Mucosa of descending colon (tissue), 3 donors: ENCODE measurements at places on chromosomes 4 and X. TPM values are rescaled to one million over a fixed set of nuclear protein-coding genes. Genes with fewer than 3 reads are reported as not detected.

PRRG1 gene
- total RNA-seq: 11.1 TPM

FRAS1 gene
- 2.2 TPM for total RNA-seq

DNA sequence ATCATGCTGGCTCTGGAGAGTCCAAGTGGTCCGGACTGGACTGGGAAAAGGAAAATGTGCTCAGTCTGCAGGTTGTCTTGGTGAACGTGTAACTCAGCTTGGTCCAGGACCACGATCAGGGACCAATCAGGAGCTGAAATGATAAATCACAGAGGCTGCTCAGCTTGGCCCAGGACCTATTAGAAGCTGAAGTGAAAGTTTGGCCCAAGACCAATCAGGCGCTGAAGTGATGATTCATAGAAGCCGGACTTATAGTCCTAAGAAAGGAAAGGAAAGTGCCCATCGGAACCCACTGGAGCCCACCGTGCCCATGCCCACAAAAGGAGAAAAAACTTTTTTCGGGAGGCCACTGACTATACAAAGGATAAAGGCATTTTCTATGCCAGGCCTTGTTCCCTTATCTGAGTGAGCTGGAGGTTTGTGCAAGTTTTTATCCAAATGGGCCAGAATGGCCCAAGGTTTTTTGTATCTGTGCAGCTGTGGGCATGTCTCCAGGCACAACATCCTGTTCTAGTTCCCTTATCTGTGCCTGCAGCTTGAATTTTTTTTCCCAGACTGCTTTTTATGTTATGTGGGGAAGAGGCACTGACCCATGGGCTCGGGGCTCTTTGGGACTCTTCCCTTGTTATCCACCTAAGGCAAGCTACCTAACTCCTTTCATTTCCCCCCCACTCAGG is 194.4 kb downstream of the FAM133A start:
- no peak for DNase-seq

DNA sequence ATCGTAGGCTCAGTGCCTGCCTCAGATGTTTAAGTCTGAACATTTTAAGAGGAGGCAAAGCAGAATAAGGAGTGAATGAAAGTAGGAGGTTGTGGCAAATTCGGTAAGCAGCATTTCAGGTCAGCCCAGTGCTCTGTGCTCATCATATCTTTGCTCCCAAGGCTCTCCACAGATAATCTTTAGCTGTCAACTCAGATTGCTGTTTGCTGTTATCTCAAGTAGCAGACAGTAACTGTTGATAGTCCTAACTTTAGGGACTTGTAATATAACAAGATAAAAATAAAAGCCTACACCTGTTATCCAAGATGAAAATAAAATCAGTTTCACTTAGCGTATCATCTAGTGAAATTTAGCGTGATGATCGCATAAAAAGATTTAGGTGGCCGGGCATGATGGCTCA is 18.6 kb upstream of the CLTRN start:
- DNase-seq: no peak

DNA sequence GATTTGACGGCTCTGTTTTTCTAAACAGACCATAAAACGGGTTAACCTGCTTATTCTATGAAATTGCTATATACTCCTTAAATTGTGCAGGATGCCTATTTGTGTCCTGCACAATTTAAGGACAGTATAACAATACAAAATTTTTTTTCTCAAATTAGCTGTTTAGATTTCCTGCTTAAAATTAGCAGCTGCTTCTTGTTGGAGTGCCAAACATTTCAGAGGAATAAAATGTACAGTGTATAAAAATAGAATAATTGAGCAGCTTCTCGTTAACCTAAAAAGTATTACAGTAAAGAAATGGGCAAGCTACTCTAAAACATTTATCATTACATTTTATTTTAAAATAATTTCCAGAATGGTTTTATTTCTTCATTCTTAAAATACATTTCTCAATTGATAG is 100.5 kb downstream of the PPA2 start:
- DNase-seq: no peak

GRCh38 chrX:56231537-56232090 is 542 bp upstream of the KLF8 start:
- no peak for DNase-seq
